ENCODE measurements at places on chromosomes 6 and 20.

DNA sequence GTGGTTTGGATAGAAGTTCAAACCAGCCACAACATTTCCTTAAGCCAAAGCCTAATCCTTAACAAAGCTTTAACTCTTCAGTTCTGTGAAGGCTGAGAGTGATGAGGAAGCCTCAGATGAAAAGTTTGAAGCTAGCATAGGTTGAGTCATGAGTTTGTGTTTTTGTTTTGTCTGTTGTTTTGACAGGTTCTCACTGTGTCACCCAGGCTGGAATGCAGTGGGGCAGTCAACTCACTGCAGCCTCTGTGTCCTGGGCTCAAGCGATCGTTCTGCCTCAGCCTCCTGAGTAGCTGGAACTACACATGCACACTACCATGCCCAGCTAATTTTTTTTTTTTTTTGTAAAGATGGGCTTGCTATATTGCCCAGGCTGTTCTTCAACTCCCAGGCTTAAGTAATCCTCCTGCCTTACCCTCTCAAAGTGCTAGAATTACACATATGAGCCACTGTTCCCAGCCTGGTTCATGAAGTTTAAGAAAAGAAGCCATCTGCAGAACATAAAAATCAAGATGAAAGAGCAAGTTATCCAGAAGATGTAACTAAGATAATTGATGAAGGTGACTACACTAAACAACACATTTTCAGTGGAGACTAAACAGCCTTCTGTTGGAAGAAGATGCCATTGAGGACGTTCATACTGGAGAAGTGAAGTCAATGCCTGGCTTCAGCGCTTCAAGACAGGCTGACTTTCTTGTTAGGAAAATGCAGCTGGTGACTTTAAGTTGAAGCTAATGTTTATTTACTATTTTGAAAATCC is 96.2 kb downstream of the SMAP1 start:
- H3K36me3 ChIP-seq = peaks cover 4% of the 10 kb centered on the region
- H3K27me3 ChIP-seq = no peaks in the 10 kb centered on the region
- no peak overlapping the region for H3K27ac ChIP-seq
- no peak for DNase-seq
- no peaks in the 10 kb centered on the region for H3K4me1 ChIP-seq

- H3K4me1 ChIP-seq = no peaks in the 10 kb centered on the region
- H3K4me3 ChIP-seq = no peak overlapping the region
- H3K27ac ChIP-seq = no peak overlapping the region
- H3K36me3 ChIP-seq = no peaks in the 10 kb centered on the region
- no peaks in the 10 kb centered on the region for H3K27me3 ChIP-seq
These were observed 184.5 kb upstream of the TCF21 start for GRCh38 chr6:133704371-133704770.

DNA sequence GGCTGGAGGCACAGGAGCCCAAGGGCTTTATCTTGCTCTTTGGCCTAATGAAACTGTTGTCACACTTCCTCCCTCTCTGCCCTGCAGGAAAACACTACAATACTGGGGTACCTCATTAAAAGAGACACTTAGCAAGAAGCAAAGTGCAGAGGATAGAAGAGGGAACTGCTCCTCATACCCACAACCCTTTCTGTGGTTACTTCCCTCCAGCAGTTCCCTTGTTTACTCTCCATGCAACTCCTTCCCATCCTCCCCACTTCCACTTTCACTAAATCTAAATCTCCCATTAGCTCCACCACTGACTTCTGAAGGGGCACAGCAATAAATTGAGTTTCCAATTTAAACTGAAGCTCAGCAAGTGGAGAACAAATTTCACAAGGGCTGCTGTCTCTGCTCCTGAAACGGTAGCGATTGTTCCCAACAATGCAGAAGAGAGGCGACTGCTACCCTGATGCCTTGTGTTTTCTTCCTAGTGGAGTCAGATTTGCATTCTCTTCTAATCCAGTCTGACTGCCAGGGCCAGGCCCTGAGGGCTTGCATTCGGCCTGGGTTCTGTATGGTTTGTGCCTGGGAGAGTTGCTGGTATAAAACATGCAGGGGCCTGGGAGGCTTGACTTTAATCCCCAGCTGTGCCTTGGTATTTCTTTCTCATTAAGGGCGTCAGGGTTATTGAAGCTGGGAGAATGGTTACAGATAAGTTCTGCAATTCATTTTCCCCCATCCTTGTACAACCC is 454.7 kb downstream of the TFAP2B start:
- H3K4me3 ChIP-seq = no peak overlapping the region
- H3K4me1 ChIP-seq = no peaks in the 10 kb centered on the region
- DNase-seq = no peak

- no peaks in the 10 kb centered on the region for H3K27me3 ChIP-seq
- peaks cover 16% of the 10 kb centered on the region for H3K36me3 ChIP-seq
- no peak for DNase-seq
- H3K4me3 ChIP-seq = no peak overlapping the region
- H3K27ac ChIP-seq = no peak overlapping the region
These were observed 12.4 kb downstream of the MAP1LC3A start for GRCh38 chr20:34570859-34571306.

DNA sequence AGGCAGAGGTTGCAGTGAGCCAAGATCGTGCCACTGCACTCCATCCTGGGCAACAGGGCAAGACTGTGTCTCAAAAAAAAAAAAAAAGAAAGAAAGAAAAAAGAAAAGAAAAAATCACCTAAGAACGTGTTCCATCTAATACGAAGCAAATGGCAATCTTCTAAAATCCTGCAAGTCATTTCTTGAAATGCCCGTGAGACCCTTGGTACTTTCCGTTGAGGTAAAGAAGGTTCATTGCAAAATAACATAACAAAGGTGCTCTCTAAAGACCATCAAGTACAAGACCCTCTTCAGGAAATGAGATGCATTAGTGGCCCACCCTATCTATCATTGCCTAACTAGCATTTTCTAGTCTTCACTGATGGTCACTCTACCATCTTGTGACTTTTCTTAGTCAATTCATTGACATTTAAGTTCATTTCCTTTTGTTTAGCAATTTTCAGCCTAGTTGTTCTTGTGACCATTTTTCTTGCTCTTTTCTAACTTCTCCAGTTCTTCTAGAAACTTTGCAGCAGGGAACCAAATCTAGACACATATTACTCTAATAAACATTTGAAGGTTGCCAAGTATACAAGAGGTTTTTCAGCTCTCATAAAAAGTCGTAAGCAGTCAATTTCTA is 14.0 kb downstream of the MBOAT1 start:
- H3K27ac ChIP-seq = no peak overlapping the region
- H3K4me3 ChIP-seq = no peak overlapping the region
- H3K36me3 ChIP-seq = no peaks in the 10 kb centered on the region
- no peak for DNase-seq
- no peaks in the 10 kb centered on the region for H3K27me3 ChIP-seq
- no peaks in the 10 kb centered on the region for H3K4me1 ChIP-seq

GRCh38 chr20:19786311-19786710 is 28.3 kb downstream of the RIN2 start:
- no peak overlapping the region for H3K4me3 ChIP-seq
- peak overlapping the region; percentile 42 for H3K27ac ChIP-seq
- DNase-seq = no peak

- H3K27ac ChIP-seq = no peak overlapping the region
- H3K4me3 ChIP-seq = no peak overlapping the region
- H3K4me1 ChIP-seq = no peaks in the 10 kb centered on the region
- DNase-seq = no peak
- H3K27me3 ChIP-seq = no peaks in the 10 kb centered on the region
These were observed 52.0 kb downstream of the ITCH start for GRCh38 chr20:34415079-34415478.

DNA sequence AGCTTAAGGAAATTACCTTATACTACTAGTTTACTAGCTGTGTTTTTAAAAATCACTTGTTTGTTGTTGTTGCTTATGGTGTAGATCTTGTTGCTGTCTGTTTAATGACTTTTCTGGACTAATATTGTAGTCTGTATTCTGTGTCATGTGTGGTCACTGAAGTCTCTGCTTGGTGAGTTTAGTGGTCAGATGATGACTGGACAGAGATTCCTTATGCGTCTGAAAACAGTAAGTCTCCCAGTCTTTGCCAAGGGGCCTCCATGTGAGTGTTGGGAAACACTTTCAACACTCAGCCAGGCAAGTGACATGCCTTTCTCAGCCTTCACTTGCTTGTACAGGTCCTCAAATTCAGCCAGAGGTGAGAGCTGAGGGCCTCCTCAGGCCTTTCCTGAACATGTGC is 256.9 kb upstream of the RNF24 start:
- no peaks in the 10 kb centered on the region for H3K4me1 ChIP-seq
- no peak overlapping the region for H3K4me3 ChIP-seq
- DNase-seq = no peak

- H3K36me3 ChIP-seq = no peaks in the 10 kb centered on the region
- no peak overlapping the region for H3K4me3 ChIP-seq
- no peak for DNase-seq
These were observed 25.9 kb downstream of the RIN2 start for GRCh38 chr20:19783966-19784401.

GRCh38 chr6:39493174-39493573 is 170.7 kb upstream of the KCNK16 start:
- DNase-seq = no peak
- no peak overlapping the region for H3K4me3 ChIP-seq
- no peaks in the 10 kb centered on the region for H3K27me3 ChIP-seq
- H3K36me3 ChIP-seq = no peaks in the 10 kb centered on the region
- no peaks in the 10 kb centered on the region for H3K4me1 ChIP-seq

- no peak for DNase-seq
- H3K4me1 ChIP-seq = no peaks in the 10 kb centered on the region
- H3K4me3 ChIP-seq = no peak overlapping the region
- H3K27me3 ChIP-seq = no peaks in the 10 kb centered on the region
- no peaks in the 10 kb centered on the region for H3K36me3 ChIP-seq
These were observed 11.6 kb upstream of the TFAP2C start for GRCh38 chr20:56617489-56617888.

GRCh38 chr6:45432977-45433376 is 55.2 kb upstream of the SUPT3H start:
- no peaks in the 10 kb centered on the region for H3K36me3 ChIP-seq
- H3K27me3 ChIP-seq = no peaks in the 10 kb centered on the region

DNA sequence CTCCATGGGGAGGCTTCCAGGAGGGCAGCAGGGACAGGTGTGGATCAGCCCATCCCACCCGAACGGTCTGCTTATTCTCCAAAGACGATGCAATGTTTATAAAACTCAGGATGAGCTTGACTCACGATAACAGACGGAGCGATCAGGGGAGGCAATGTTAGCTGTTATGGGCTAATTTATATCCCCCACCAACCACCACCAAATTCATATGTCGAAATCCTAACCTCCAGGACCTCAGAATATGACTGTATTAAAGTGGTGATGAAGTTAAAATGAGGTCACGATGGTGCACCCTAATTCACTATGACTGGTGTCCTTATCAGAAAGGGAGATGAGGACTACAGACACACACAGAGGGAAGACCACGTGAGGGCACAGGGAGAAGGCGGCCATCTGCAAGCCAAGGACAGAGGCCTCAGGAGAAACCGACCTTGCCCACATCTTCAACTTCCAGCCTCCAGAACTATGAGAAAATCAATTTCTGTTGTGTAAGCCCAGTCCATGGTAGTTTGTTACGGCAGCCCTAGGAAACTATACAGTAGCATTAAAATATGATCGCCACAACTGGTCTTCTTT is 7.0 kb downstream of the ADTRP start:
- DNase-seq = no peak
- H3K27ac ChIP-seq = peak overlapping the region; percentile 69
- H3K27me3 ChIP-seq = no peaks in the 10 kb centered on the region
- no peaks in the 10 kb centered on the region for H3K36me3 ChIP-seq
- peaks cover 28% of the 10 kb centered on the region for H3K4me1 ChIP-seq

- H3K27me3 ChIP-seq = no peaks in the 10 kb centered on the region
- no peak for DNase-seq
- no peaks in the 10 kb centered on the region for H3K4me1 ChIP-seq
- H3K4me3 ChIP-seq = no peak overlapping the region
- no peaks in the 10 kb centered on the region for H3K36me3 ChIP-seq
- no peak overlapping the region for H3K27ac ChIP-seq
These were observed 185.7 kb downstream of the ASCC3 start for GRCh38 chr6:100695445-100695844.

DNA sequence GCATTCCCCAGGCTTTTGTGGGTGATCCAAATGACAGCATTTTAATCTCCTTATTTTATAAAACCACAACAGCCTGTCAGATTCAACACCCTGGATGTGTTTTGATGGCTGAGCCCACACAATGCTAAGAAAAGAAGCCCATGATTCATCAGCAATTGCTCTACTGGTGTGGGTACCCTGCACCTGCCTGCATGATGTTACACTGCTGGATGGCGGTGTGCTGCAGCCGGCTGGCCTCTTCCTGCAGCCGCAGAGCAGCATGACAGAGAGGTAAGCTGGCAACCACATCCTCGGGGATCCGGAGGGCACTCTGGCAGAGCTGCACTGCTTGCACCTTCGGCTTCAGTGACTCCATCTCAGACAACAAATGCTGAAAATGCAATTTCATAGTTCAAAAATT is 327.5 kb downstream of the SYNE1 start:
- no peak overlapping the region for H3K27ac ChIP-seq
- H3K27me3 ChIP-seq = no peaks in the 10 kb centered on the region
- H3K4me3 ChIP-seq = no peak overlapping the region

DNA sequence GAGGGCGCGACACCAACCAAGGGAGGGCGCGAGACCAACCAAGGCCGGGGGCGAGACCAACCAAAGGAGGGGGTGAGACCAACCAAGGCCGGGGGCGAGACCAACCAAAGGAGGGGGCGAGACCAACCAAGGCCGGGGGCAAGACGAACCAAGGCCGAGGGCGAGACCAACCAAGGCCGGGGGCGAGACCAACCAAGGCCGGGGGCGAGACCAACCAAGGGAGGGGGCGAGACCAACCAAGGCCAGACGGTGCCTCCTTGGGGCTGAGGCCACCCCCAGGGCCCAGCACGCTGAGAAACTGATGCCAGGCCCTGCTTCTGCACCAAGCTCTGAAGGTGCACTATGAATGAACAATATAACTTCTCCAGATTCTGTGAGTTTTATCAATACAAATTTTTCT is 87.2 kb downstream of the TAF4 start:
- H3K27me3 ChIP-seq = no peaks in the 10 kb centered on the region
- no peaks in the 10 kb centered on the region for H3K4me1 ChIP-seq
- DNase-seq = no peak
- peaks cover 13% of the 10 kb centered on the region for H3K36me3 ChIP-seq

DNA sequence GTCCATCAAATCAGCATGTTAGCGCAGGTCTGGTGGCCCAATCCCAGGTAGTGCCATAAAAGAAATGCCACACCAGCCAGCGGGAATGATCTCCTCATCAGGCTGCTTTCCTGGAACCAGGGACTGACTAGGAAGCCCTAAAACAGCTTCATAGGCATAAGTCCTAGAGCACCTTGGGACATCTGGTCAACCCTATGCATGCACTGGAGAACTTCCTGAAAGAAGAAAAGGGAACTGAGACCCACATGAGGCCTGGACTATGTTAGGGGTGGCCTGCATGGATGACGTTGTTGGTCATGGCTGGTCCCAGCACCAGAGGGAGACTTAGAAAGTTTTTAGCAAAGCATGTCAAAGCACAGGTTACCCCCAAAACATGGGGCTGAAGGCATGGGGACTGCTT is 7.6 kb upstream of the KCNK16 start:
- no peak for DNase-seq
- H3K4me3 ChIP-seq = no peak overlapping the region
- H3K27ac ChIP-seq = no peak overlapping the region
- H3K27me3 ChIP-seq = no peaks in the 10 kb centered on the region
- no peaks in the 10 kb centered on the region for H3K4me1 ChIP-seq

Measured in thymus (tissue), 14 donors.